ENCODE measurements at places on chromosomes 16 and 17.

GRCh38 chr17:42155614-42156045 lies 841 bp upstream of the RAB5C start:
- DNase-seq: no peak

- DNase-seq: no peak
These were observed 213.1 kb upstream of the PSMD7 start for GRCh38 chr16:74083541-74083940.

- DNase-seq: no peak
These were observed 248.6 kb downstream of the MAF start for GRCh38 chr16:79351927-79352326.

- DNase-seq: no peak
These were observed 162.7 kb downstream of the SPECC1 start for GRCh38 chr17:20171741-20172365.

- DNase-seq: no peak
These were observed 150.9 kb downstream of the CDH8 start for GRCh38 chr16:61885343-61885742.

DNA sequence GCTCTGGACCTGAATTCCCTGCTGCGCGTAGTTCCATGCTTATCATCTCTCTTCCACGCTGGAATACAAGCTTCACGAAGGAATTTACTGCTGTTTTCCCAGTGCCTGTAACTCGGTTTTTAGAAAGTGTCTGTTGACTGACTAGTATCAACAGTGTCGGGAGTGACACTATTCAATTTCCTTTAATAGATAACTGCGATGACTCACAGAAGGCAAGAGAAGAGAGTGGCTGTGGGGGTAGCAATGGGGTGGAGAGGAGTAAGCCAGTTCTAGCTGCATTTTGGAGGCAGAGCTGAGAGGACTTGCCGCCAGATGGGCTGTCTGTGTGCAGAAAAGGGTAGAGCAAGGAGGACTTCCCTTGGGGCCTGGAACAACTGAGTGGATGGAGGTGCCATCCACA lies 25.2 kb downstream of the B4GALNT2 start:
- DNase-seq: no peak
